ENCODE measurements at places on chromosomes 13 and 19.

GRCh38 chr13:25739376-25739775, 312.4 kb downstream of the SHISA2 start:
- DNase-seq = no peak

- DNase-seq = no peak
These were observed 8.8 kb downstream of the GIPR start for GRCh38 chr19:45676851-45677263.

DNA sequence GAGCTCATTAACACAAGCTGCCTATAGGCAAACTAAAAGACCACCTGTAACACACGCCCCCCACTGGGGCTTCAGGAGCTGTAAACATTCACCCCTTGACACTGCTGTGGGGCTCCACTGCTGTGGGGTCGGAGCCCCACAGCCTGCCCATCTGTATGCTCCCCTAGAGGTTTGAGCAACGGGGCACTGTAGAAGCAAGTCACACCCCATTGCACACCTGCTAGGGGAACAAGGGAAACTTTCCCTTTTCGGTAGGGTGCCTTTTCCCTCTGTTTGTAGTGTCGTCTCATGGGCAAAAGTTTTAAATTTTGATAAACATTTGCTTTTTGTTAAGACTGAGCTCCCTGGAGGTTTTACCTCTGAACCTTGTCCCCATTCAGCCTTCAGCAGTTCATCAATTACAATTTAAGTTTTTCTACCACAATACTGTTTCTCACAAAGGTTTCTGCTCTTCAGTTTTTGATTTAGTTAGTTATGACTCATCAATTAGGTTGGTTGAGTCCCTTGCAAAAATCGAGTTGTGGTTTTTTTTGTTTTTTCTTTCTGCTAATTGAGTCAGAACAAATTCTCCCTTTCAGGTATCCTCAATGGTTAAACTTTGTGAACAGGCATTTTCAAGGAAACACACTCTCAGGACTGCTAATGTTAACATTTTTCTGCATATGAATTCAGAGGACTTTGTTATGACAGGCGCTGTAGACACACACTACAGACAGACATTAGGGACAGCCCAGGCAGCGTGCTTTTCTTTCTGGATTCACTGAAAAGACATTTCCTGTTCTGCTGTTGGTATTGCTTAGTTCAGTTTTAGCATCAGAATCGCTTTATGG, 35.1 kb downstream of the ZNF433 start:
- no peak for DNase-seq

GRCh38 chr13:95222733-95223018, 78.6 kb downstream of the ABCC4 start:
- DNase-seq = no peak

- no peak for DNase-seq
These were observed 554.1 kb upstream of the KLHL1 start for GRCh38 chr13:70662231-70662940.

- DNase-seq = no peak
These were observed 6.7 kb upstream of the PGPEP1 start for GRCh38 chr19:18333680-18334079.

- DNase-seq = no peak
These were observed 622.4 kb downstream of the DCT start for GRCh38 chr13:93857126-93857525.

GRCh38 chr19:56978023-56978565, 137.6 kb upstream of the PEG3 start:
- DNase-seq = no peak

Measured in urothelium cell line (cell line).